ENCODE measurements at places on chromosomes 7 and 10.

DNA sequence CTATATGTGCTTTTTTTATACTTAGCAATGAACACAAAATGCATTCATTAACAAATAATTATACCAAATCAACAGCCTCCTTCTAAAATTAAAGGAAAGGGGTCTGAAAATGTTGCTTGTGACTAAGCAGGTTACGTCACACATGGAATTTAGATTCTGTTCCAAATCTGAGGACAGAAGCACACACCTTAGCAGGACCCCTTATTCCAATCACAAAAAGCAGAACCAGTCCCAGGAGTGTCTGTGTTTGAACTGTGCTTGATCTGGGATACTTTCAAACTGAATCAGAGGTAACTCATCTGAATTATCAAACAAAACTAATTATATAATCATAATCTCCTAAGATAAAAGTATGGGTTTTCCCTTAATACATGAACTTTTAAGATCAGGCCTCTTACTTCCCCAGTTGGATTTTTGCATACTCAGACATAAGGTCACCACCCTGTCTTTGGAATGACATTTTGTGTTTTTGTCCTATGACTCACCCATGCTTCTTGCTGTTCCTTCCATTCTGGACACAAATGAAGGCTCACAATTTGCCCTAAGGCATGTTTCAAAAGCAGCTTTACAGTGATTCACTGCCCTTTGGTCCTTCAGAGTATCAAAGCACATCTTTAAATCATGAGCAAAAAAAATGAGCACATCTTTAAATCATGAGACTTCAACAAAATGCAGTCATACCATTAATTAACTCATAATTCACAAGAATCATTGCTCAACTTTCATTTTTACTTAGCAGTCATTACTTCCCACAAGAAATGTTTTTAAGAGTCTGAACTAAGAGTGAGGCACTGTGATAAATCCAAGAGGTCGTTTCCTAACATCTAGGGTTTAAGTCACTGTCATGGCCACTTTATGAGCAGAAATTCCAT is 35.5 kb downstream of the SEMA3C start:
- no peak for DNase-seq

- DNase-seq: peak; percentile 92
Measured at GRCh38 chr10:87925570-87925969, 62.1 kb downstream of the PTEN start.

DNA sequence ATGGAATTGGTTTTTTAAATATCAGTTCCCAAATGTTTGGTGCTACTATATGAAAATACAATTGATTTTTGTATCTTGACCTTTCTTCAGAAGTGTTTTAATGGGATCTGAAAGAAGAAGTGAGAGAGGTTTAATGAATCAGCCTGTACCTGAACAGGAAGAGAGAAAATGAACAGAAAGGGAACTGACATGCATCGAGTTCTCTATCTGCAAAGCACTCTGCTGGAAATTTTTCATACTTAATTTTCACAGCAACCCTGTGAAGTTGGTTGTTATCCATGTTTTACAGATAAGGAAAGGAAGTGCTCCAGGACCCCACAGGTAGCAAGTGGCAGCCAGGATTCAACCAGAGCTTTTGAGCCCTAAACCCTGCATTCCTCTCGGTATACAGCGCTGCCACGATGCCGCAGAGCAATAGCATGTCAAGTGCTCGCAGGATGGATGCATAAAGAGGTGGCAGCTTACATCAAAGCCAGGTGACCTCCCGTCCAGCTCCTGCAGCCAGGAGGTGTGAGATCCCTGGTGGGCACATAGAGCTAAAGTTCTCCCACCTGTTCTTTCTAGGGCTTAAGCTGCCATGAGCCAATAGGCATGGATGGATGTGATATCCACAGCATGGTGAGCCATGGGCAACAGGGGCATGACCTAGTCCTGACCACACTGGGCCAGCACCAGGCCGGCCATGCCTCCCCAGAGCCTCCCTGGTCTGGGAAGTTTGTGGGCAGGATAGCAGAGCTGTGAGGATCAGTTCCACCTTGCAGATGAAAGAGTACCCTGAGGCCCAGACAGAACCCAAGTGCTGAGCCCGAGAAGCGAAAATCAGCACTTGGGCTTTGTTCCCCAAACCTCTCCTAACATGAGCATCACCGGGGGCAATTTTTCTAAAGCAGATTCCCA is 57.2 kb downstream of the CALML3 start:
- DNase-seq: no peak

DNA sequence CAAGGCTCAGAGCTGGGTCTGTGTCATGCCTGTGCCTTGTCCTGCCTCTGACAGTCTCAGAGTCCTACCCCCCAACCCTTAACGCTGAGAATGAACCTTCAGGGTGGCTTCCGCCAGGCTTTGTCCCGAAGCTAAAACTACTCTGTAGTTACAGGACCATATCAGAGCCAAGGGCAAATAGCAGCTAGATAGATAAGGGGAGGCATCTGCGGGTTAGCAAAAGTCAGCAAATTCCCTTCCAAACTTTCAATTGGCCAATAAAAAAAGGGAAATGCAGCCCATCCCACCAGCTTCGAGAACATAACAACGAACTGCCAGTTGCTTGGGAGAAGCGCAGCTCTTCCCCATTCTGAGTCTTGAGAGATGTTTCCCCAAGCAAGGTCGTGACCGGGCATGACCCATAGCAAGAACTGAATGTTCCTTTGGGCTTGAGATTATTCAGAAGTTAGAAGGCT is 17.7 kb downstream of the CCL24 start:
- DNase-seq: no peak

DNA sequence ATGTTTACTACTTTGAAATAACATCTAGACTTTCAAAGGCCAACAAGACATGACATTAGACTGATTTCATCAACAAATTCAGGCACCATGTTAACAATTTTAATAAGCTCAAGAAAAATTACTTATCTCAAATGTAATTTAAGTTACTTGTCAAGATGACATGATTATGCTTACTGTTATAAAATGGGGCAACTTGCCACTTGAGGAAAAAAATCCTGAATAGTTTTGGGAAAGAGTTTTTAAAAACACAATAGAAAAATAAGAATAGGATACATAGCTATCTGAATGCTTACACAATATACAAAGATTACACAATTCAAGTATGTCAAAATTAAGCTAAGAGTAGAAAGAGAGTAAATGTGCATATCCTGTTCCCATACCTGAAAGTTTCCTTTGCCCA is 85.4 kb downstream of the RNF32 start:
- no peak for DNase-seq

DNA sequence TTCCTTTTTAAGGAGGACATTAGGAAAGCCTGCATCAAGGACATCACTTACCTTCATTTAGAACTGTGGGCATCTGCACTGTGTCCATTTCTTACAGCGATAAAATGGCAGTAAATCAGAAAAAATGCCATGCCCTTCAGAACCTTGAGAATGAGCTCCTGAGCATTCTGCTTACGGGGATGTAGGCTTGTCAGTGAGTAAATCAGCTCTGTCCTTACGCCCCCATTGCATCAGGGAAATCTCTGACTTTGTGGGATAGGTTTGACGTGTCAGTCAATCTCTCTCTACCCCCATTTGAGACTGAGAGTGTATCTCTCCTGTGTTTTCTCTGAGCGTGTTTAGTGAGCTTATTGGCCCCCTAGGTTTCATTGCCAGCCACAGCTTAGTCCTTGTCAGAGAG is 837.1 kb downstream of the LRMDA start:
- DNase-seq: no peak

DNA sequence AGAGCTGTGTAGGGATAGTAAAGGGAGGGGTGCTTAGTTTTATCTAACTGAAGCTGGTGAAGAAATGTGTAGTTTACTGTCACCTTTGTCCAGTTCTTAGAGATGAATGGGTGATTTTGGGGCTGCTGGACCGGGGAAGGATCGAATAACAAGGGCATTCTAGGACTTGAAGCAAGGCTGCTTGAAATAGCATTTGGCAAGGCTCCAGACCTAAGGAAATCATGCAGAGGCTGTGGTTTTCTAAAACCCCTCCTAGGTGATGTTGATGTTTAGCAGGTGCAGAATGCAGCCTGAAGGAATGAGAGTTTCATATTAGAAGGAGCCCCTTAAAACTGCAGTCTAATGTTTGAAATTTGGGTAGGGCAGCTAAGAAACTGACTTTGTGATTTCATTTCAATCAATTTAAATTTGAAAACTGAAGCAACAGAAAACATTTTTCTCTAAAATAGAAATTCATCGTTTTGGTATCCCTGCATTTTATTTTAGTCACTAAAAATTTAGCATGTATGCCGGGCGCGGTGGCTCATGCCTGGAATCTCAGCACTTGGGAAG is 68.5 kb downstream of the TET1 start:
- DNase-seq: no peak

DNA sequence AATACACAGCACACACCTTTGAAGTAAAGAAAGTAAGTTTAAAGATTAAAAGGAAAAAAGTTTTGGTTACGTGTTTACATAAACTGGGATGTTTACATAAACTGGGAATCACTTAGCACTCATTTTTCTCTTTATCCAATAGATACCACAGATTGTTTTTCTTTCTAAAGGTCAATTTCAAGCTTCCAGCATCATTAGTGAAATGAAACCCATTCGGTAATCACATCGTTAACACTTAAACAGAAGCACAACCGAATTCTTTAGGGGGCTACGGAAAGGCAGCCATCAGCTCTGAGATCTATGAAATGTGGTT is 1.1 kb downstream of the ODAD2 start:
- DNase-seq: no peak
